ENCODE measurements at places on chromosomes 1 and 21.

- DNase-seq, result no peak
Measured at GRCh38 chr1:93678946-93679480, 2.6 kb downstream of the BCAR3 start.

GRCh38 chr1:92094090-92094489 lies 13.9 kb downstream of the BTBD8 start:
- no peak for DNase-seq

GRCh38 chr1:245763873-245764331 lies 609.1 kb downstream of the KIF26B start:
- no peak for DNase-seq

- no peak for DNase-seq
Measured at GRCh38 chr1:225689882-225690459, 37.0 kb upstream of the ENAH start.

- DNase-seq, result no peak
Measured at GRCh38 chr1:77605246-77606026, 77.0 kb downstream of the ZZZ3 start.

Data from activated gamma-delta T cell treated with anti-CD3 and anti-CD28 coated beads, Interleukin-2, amount 50 U/mL, for 16 hours (primary cell).